NCI-H187 treated with DMSO at 0.1 percent for 48 hours (cell line): ENCODE measurements at places on chromosomes 6 and 20.

- DNase-seq, result no peak
Measured at GRCh38 chr20:61166324-61166723, 85.7 kb upstream of the CDH4 start.

GRCh38 chr6:168428052-168428826 is 12.7 kb upstream of the SMOC2 start:
- DNase-seq, result no peak

GRCh38 chr6:92791403-92791802 is 628.0 kb downstream of the EPHA7 start:
- no peak for DNase-seq

DNA sequence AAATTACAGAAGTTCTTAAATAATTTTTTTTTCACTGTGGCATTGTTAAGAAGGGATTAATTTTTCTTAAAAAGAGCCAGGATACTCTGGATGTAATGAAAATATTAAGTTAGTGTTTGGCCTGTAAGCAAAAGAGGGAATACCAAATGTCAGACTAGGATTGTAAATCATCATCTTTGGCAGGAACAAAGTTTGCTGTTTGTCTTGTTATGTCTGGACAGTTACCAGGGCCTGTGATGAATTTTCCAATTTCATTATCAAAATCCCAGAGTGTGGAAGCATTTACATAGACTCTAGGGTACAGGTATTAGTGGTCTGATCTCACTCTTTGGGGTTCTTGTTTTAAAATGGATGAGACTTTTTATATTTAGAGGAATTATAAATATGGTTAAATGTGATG is 26.1 kb downstream of the CEP57L1 start:
- DNase-seq, result no peak

- no peak for DNase-seq
Measured at GRCh38 chr20:39268491-39268951, 306.4 kb downstream of the DHX35 start.

DNA sequence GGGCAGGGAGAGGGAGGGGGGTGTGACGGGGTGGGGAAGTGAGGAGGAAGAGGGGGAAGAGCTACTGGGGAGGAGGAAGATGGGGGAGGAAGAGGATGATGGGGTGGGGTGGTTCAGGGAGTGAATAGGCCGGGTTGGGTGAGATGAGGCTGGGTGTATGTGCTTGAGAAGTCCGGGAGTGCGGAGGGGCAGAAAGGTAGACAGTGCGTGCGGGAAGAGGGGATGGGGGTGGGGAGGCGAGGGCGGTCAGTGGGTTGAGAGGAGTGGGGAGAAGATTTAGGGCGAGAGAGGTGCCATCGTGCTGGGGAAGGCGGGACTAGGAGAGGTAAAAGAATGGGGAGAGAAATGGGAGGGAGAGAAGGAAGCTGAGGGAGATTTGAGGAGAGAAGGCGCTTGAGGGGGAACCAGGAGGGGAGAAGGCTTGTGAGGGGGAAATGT is 30.9 kb upstream of the NOTCH4 start:
- no peak for DNase-seq

GRCh38 chr6:17454316-17455005 is 61.1 kb downstream of the CAP2 start:
- no peak for DNase-seq

DNA sequence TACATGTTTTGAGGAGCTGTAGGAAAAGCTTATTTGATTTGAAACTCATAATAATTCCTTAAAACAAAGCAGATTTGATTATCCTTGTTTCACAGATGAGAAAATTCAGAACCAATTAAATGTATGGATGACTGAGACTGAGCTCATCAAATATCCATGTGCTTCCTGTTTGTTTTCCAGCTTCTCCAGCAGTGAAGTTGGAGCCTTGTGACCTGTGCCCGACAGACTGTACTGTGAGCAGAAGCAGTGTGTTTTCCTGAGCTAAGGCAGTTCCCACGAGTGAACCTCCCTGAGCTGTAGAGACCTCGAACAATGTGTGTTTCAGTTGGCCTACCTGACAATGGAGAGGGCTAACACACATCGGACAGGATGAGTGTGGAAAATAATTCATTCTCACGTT is 599.5 kb upstream of the NRSN1 start:
- DNase-seq, result no peak

DNA sequence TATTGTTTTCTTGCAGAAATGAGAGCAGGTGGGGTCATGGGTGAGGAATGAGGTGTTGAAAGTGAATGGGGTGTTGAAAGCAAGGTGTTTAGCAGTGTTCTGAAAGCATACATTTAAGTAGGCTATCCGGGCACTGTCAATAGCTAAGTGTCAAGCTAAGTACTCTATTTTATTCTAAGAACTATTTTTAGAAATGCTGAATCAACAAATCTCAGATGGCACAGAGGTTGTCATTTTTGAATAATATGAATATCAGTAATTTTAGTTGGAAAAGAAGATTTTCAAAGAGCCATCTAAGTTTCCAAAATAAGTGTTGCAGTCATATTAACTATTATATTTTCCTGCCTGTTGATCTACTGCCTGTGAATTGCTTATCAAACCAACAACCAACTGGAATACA is 21.7 kb upstream of the SLC17A3 start:
- DNase-seq, result no peak

- no peak for DNase-seq
Measured at GRCh38 chr6:11810039-11810541, 31.5 kb upstream of the ADTRP start.
